ENCODE measurements at places on chromosomes 13 and 19.

DNA sequence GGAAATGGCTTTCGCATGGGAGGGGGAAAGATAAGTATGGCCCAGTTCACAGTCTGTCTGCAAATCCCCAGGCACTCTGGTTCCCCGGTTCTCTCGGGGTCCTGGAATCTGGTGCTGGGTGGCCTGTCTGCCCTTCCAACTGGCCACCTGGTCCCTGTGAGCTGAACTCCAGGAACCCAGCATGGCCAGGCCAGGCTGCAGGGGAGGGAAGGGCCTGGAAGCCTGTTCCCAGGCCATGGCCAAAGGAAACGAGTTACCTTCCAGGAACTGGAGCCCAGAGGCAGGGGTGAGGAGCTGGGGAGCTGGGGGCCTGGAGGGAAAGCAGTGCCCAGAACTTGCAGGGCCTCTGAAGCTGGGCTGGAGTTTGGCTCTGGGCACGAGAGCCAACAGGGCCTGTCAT, 19.1 kb upstream of the PNMA8C start:
- DNase-seq, result no peak

- no peak for DNase-seq
These were observed 26.1 kb downstream of the FGF9 start for GRCh38 chr13:21696865-21697448.

DNA sequence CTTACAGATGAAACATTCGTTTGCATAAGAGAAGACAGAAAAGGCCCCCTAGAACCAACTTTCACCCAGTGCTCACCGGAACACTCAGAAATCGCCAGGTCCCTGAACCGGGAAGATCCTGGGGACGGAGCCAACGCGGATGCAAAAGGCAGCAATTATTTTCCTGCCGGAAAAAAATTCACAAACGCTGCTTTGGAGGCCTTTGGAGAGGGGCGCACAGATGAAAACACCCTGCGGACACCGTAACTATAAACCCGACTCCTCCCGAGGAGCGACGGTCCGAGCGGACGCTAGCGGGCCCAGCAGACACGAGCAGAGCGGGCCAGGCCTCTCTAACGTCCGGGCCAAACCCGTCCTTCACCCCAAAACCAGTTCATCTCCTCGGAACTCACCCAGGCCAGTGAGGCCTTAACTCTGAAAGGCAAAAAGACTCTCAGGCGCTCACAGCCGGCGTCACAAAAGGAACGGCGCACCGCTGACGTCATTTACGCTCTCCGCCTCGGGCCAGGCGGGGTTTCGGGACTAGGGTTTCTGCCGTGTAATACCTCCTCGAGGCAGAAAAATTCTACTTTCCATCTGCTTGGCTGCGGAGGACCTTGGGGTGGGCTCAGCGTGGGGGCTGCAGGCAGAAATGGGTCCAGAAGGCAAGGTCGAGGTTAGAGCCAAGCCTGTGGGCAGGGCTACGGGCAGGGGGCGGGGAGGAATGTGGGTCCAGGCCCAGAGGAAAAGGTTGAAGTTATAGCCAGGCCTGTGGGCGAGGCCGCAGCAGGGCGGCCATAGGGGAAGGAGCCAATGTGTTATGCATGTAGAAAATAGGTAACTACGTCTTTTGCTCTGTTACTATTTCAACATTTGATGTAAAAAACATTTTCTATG, at the start of gene ZNF426:
ZNF426 (minus strand) TSS at position 463 of the 876 bp plus-strand sequence. CDS start 2,413 bp downstream, outside the sequence.
- DNase-seq, result peak; percentile 73

GRCh38 chr13:39410096-39410901, 192.7 kb downstream of the LHFPL6 start:
- no peak for DNase-seq

- no peak for DNase-seq
These were observed 9.4 kb upstream of the USPL1 start for GRCh38 chr13:30608364-30608763.

GRCh38 chr13:48797127-48797526, 143.4 kb downstream of the CYSLTR2 start:
- no peak for DNase-seq

- DNase-seq, result no peak
These were observed 83.5 kb downstream of the PCDH9 start for GRCh38 chr13:67146523-67147130.

- no peak for DNase-seq
These were observed 218.2 kb downstream of the FGF14 start for GRCh38 chr13:102183509-102184182.

DNA sequence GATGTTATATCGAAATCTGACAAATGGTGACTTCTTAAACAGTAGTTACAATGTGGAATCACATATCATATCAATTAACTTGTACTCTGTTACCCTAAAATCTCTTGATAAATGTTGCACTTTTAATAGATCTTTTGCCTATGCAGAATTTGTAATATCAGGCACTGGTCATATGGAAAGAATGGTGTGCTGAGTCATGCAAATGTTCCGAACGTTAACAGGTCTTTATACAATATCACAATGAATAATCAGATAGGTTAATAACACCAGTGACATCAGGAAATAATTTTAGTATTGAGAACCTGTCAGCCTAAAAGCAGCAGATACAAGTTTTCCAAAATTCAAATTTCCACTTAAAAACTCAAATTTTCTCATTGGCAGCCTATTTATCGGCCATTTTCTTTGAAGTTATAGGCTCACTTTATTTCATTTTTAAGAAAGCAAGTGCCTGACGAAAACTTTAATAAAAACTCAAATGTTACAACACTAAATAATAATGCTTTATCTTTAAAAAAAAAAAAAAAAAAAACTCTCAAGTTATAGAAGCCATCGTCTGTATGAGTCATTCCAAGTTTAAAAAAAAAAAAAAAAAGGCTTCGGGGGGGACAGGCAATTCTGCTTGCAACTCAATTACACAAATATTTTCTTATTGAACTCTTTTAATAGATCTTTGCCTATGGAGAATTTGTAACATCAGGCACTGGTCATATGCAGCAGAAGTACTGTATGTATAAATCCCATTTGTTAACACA, 180.9 kb downstream of the DIAPH3 start:
- DNase-seq, result no peak

DNA sequence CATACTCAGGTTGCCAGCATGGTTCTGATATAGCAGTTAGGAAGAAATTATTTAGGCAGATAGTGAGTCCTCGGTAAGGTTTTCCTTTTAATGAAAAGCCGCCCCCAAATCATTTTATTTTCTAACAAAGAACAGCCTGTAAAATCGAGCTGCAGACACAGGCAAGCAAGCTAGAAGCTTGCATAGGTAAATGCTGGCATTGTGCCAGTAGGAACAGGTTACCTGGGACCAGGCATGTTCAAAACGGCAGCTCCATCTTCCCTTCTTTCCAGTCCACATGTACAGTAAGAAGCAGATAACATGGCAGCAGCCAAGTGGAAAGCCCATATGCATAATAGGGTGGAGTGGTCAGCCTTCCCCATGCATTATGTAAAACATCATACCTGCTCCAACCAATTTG, 71.1 kb downstream of the UGGT2 start:
- no peak for DNase-seq

DNA sequence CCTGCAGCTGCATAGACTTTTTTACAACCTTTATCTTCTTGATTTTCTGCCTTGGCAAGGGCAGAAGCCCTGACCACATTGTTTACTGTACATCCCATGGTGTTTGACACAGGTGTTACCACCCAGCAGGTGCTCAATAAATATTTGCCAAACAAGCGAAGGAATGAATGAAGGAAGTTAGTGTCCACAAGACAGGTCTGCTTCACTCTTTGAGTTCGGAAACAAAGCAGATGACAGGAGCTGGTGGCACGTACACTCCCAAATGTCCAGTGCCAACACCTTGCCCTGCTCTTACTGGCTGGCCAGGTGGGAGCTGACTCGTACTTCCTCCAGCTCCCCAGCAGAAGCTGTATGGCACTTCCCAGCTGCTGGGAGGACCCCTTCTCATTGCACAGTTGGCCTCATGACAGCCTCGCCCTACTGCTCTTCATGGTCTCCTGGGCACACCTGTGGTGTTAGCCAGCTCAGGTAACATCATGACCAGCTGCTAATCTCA, 22.0 kb upstream of the MUC16 start:
- no peak for DNase-seq

- DNase-seq, result no peak
These were observed 20.1 kb downstream of the PLEKHF1 start for GRCh38 chr19:29685326-29685725.

- no peak for DNase-seq
These were observed 17.3 kb upstream of the ERCC1 start for GRCh38 chr19:45440873-45441654.

- DNase-seq, result no peak
These were observed 95.7 kb downstream of the TNFSF13B start for GRCh38 chr13:108365255-108365654.

- DNase-seq, result no peak
These were observed 242.4 kb downstream of the KCNRG start for GRCh38 chr13:50257646-50258045.

GRCh38 chr13:73738626-73739025, 395.6 kb downstream of the KLF12 start:
- DNase-seq, result no peak

DNA sequence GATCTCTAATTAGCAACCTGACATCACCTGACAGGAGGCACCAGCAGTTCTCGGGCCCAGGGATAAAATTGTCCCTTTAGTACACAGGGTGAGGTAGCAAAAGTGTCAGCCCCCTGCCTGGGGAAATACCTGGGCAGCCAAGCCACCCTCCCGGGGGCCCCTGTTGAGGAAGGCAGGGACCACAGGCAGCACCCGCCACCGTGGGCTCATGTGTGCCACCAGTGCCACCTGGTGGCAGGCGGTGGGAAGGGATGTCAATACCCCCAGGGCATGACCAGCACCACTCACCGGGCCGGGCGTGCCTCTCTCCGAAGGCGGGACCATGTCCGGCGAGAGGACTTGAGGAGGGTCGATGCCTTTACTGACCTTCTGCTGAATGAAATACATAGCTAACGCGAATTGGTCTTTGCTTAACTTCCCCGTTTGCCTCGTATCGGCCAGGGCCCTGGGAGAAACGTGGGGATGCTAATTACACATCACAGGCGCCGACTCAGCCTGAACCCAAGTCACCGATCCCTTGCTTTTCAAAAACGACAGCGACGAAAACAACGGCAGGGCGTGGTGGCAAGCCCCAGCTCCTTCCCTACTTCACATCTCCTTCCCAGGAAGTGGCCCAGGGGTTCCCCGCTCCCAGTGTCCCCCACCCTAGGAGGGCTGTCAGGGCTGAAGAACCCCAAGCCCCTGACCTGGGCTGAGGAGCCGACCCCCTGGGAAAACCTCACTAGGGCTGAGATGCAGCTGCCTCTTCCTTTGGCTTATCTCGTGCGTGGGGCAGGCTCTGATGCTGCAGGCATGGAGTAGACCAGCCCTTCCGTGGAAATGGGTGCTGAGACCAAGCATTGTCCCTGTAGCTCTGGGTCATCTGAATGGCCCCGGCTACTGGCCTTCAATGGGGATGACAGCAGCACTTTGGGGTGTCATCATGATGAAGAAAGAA, 53.8 kb downstream of the EPS15L1 start:
- DNase-seq, result no peak

DNA sequence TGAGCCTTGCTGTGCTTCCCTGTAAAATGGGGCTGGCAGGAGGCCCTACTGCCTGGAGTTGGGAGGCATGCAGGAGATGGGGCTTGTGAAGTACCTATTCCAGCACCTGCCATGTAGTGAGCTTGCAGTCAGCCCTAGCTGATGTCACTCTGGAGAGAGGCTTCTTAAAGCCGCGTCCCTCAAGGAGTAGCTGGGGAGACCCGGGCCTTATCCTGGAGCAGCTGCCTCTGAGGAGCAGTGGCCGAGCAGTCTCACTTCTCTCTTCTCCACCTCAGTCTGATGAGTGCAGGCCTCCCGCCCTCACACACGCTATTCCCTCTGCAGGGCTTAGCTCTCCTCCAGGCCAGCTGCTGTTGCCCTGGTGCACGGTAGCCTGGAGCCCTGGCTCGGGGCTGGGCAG, 18.0 kb downstream of the CLASRP start:
- no peak for DNase-seq

DNA sequence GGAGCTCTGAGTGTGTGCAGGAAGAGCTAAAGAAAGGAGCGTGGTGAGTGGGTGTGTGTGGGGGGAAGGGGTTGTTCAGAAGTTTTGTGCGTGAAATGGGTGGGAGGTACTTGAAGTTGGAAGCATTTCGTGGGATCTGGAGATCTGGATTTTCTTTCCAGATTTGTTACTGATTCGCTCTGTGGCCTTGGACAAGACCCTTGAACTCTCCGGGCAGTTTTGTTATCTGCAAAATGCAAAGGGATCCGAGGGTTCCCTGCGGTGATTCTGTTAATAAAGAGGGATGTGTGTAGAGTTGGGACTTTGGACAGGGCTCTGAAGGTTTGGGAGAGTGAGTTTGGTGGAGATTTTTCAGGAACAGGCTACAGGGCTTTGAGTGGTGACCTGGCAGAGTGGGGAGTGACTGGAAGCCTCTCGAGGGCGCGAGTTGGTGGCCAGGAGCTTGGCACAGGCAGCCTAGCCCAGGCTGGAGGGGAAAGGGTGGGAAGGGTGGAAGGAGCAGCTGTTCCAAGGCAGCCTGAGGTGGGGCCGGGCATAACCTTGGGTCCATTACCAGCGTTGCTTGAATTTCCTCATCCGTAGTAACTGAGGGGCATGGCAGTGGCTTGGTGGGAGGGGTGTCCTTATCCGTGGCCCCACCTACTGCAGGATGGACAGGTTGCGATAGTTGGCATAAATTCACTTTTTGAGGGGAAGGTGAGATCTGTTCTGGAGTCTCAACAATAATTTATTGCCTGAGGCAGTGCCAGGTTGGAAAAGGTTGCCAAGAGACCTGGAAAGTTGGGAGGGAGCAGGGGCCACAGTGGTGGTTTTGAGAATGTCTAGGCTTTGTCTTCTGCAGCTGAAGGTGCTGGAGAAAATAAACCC, 2.1 kb downstream of the ACTN4 start:
- DNase-seq, result no peak

DNA sequence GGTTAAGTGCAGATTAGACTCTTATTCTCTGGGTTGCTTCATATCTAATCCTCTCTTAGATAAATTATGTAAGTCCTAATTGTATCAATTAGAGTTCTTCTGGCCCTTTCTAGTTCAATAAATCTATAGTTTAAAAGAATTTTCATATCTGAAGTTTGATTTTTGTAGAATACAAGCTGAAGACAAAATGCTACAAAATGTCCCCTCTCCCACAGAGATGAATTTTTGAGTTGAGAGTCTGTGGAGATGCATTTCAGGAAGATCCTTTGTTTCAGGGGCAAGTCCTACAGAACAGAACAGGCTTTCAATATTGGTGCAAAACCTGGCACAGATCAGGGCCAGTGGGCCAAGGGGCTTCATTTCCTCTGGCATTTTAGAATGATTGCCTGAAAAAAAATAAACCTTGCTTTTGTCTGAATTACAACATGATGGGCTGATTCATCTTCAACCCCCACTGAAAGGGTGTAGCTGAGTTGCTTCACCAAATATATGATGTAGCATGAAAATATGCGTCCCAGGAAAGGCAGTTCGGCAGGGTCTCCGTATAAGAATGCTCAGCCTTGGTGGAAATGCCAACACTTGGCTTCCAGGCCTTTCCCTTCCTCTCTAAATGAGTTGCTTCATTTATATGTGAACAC, 6.4 kb upstream of the IPO5 start:
- no peak for DNase-seq
